Stimulated activated CD4-positive, alpha-beta T cell treated with anti-CD3 and anti-CD28 coated beads, Interleukin-1b, Interleukin-23, amount 100 ng/mL, for 48 hours (primary cell): ENCODE measurements at places on chromosomes 3 and 15.

DNA sequence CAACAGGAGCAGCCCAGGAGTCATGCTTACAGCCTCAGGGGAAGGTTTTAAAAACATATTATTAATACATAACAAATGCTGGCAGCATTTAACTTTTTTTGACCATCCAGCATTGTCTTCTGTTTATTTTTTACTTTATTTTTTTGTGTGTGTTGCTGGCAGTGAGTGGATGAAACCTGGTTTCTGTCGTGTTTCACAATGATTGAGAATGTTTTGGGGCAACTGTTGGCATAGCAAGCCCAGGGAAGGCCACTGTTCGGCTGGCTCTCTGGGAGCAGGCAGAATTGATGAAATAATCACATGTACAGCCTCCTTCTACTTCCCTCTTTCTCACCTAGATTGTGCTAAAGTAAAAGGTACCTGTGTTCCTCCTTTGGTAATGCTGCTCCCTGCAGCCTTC is 190.2 kb downstream of the NR1D2 start:
- no peak for DNase-seq

DNA sequence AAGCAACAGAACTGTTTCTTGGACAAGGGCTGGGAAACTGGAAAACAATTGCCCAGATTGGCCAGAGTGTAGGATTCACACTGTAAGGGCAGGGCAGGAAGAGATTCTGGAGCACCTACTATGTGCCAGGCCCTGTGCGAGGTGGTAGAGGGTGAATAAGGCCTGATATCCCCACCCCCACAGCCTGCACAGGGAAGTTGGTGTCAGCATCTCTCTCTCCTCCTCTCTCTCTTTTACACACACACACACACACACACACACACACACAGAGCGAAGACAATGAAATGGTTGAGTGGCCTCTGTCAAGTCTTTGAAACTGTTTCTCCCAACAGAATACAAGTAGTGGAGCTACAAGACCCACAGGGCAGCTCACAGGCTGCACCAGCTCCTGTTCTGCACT is 47.1 kb upstream of the SLCO2A1 start:
- no peak for DNase-seq

- DNase-seq: no peak
Measured at GRCh38 chr15:62320259-62320658, 155.2 kb upstream of the C2CD4B start.

- no peak for DNase-seq
Measured at GRCh38 chr3:10915376-10915775, 77.2 kb upstream of the SLC6A1 start.

GRCh38 chr3:143551761-143552160 is 296.5 kb downstream of the SLC9A9 start:
- no peak for DNase-seq

DNA sequence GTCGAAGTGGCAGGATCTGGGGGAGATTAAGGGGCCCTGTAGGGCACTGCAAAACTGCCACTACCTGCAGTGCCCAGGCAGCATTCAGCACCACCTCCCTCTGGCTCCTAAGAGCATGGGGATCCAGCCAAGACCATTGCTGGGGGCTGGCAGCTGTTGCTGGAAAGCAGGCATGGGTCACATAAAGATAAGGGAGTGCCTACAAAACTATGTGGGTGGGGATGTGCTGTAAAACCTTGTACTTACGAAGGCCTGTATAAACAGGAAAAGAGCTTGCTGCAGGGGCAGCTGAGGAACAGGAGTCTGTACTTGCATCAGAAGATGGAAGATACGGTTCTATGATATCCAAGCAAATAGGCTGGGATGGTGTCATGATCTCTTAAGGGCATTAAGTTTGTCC is 27.1 kb downstream of the IL20RB start:
- DNase-seq: no peak

DNA sequence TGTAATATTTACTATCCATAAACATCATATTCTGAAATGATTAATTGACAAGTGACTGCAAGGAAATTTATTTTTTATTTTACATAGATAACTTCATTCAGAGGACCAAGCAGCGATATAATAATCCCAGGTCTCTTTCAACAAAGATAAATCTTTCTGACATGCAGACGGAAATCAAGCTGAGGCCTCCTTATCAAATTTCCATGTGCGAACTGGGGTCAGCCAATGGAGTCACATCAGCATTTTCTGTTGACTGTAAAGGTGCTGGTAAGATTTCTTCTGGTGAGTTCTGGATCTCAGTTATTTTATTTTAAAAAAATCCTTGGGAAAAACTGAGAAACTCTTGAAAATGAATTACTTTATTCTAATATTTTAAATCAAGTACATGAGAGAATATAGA is 23.3 kb downstream of the SEC22A start:
- no peak for DNase-seq

DNA sequence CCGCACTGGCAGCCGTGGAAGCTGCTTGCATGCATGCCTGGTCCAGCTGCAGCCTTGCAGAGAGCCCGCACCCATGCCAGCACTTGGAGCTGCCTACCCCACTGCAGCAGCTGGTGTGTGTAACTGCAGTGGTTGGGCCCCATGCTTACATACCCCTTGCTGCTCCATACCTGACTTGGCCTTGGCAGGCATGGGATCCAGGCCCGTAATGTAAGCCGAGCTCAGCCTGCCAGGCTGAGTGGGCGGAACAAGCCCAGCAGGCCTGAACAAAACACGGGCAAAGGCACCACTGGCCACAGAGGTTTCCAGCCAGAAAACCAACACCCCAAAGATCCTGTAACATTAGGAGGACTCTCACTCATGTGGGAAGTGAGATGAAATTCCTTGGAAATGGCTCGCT is 48.3 kb downstream of the SLC6A20 start:
- no peak for DNase-seq

DNA sequence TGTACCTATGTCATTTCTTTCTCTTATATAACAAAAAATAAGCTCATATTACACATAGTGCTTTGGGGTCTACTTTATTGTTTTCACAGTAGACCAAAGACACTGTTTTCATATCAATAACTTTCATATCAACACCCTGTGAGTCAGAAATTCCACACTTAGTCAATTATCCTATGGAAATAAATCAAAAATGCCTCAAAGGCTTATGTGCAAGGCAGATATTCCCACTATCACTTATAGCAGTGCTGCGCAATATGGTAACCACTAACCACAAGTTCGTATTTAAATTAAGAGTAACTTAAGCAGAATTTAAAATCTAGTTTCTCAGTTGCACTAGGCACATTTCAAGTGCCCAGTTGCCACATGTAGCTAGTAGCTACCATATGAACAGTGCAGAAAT is 15.9 kb downstream of the SCG3 start:
- DNase-seq: no peak

DNA sequence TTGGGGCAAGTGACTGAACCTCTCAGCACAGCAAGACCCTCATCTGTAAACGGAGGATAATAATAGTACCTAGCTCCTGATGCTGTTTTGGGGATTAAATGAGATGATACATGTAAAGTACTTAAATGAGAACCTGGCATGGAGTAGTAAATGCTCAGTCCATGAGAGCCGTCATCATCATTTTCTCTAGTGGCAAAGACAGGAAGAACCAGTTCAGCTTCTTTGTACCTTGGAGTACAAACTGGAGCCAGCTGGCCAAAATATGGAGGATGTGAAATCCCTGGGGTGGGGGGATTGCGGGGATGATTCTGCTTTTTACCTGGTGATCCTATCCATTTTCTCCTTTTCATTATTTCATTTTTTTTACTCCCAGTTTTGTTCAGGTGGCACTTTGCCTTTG is 204.2 kb upstream of the LRRN1 start:
- no peak for DNase-seq

GRCh38 chr15:82298520-82298919 is 35.9 kb downstream of the SAXO2 start:
- DNase-seq: peak; percentile 65

- DNase-seq: no peak
Measured at GRCh38 chr15:69585937-69586336, 133.3 kb downstream of the RPLP1 start.

DNA sequence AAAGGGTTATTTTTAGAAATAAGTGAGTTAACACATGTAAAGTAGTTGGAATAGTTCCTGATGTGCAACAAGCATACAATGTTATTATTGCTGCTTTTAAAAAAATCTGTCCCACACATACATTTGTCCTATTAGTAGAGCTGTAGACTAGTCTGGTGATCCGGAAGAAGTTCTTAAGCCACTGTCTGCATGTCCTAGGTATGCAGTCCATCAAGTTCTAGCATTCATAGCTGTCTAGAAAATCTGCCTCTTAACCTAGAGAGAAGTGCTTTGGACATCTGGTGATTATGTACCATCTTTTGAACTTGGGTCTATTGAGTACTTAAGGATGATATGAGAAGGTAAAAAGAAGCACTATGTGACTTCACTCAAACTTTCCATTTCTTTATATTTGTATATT is 439.9 kb upstream of the NAALADL2 start:
- no peak for DNase-seq

DNA sequence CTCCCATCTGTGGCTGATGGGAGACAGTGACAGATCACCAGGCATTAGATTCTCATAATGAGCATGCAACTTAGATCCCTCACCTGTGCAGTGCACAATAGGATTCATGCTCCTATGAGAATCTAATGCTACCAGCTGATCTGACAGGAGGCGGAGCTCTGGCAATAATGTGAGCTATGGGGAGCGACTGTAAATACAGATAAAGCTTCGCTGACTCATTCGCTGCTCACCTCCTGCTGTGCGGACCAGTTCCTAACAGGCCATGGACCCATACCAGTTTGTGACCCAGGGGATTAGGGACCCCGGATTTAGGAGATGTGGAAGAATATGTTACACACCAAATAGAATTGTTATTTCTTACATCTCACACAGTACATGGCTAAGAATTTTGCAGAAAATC is 6.7 kb downstream of the ARGFX start:
- DNase-seq: no peak

DNA sequence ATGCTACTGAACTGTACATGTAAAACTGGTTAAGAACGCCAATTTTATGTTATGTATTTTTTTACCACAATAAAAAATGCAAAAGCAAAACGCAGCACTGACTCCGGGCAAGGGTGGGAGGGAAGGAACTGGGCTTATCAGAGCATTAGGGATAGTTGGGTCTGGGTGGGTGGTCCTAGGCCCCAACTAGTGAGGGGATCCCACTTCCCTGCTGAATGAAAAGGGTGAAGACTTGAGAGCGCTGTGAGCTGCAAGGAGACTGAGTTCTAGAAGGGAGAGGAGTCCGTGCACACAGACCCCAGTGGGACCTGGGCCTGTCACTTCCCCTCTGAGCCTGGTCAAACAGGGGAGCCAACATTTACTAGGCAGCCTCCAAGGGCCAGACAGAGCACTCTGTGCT is 98.6 kb downstream of the TPRA1 start:
- DNase-seq: no peak

- DNase-seq: no peak
Measured at GRCh38 chr3:182722907-182723306, 70.4 kb upstream of the ATP11B start.

DNA sequence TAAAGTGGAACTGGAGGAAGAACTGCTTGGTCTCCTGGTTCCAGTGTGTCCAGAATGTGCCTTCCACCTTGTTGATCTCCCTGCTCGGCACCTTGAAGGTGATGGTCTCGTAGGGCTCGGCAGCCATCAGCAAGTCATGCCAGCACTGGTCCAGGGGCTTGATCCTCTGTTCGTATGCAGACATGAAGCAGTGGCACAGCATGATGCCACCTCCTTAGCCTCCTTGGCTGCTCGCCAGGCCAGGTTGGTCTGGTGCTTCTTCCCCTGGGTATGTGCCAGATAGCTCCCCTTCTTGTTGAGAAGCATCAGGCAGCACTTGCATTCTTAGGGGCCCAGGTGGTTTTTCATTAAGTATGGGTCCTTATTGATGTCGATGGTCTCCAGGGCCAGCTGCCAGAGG is 17.8 kb upstream of the TXNRD3 start:
- DNase-seq: no peak
